ENCODE measurements at places on chromosomes 5 and 9. TPM values are rescaled to one million over a fixed set of nuclear protein-coding genes. Genes with fewer than 3 reads are reported as not detected.

- DNase-seq = no peak
Observed at GRCh38 chr5:140340605-140341121, 5.7 kb downstream of the HBEGF start.

- DNase-seq = no peak
Observed at GRCh38 chr5:2039180-2039531, 156.4 kb upstream of the IRX4 start.

The ADAMTS19 gene
- total RNA-seq = 8.0 TPM

GRCh38 chr5:150847334-150847695 lies 994 bp downstream of the IRGM start:
- DNase-seq = no peak

- DNase-seq = no peak
Observed at GRCh38 chr5:62068554-62068953, 237.5 kb upstream of the KIF2A start.

- DNase-seq = no peak
Observed at GRCh38 chr5:78601559-78602314, 46.8 kb downstream of the LHFPL2 start.

The BRD3OS gene
- 8.8 TPM for total RNA-seq

The IFNB1 gene
- total RNA-seq = not detected

The CDH9 gene
- total RNA-seq = not detected

- DNase-seq = no peak
Observed at GRCh38 chr5:133147815-133148567, 96.2 kb downstream of the HSPA4 start.

DNA sequence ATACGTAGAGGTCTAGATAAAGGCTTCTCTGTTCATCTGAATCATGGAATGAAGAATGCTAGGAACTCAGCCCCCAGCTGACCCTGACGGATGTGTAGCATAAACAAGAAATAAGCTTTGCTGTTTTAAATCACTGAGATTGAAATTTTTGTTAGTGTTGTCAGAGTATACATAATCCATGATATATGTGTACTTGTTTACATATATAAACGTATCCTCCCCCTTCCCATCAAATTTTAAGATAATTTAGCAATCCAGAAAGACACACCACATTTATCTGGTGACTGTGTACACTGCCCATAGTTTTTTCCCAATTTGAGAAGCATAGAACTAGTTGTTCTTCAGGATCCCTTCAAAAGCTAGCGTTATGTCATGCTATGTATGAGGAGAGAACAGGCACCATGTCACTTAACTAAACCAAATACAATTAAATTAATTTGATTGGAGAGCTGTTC lies 80.8 kb upstream of the OSMR start:
- DNase-seq = no peak

DNA sequence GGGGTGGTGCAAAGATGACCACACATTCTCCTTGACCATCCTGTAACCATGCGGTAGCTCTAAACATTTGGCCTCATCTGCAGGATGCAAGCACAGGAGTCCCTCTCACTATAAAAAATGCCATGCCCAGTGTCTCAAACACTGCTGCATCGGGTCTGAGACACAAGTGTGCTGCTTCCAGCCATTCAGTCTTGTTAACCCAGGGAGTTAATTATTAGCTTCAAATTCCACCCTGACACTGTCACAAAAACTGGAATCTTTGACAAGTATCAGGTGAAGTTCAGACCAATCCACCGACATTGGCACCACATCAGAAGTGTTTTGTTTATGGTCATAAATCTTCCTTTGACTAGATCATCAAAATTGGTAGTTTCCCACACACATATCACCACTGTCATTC lies 119.1 kb upstream of the RASEF start:
- no peak for DNase-seq
